ENCODE measurements at places on chromosomes 1 and 21. TPM values are rescaled to one million over a fixed set of nuclear protein-coding genes. Genes with fewer than 3 reads are reported as not detected.

DNA sequence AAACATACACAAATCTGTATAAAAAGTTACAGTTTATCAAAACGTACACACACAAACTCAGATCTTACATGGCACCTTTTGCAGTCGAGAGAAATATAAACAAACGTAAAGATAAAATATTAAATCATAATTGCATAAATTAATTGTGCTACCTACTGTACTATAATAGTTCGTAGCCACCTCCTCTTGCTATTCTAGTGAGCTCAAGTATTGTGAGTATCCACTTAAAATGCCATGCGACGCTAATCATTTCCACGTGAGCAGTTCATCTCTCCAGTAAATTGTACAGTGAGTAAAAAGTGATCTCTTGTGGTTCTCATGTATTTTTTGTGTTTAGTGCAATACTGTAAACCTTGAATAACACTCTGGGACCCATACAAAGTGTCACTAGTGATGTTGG, 6.3 kb downstream of the MIA3 start:
- no peak for DNase-seq

- DNase-seq = no peak
Measured at GRCh38 chr1:192984080-192984479, 75.1 kb downstream of the UCHL5 start.

DNA sequence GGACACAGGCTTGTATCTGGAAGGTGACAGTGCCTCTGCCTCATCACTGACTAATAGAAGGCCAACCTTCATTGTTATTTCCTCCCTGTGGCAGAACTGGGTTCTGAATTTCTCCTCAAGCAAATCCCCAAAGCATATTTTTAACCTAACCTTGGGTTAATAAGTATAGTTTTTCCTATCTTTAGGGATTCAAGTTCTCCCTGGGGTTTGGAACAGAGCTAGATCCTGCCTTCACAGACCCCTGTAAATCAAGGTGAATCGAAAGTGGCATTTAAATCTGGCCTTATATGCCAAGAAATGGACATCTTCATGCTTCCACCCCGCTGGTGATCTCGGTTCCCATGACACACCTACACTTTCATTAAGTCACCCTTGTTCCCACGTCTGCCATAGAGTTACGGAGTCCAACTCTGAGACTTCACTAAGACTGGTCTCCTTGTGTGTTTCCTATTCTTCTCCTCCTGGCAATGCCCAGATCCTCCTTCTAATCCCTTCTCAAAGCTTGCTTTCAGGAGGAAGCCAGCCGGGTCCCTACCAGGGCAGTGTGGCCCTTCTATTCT, 4.3 kb upstream of the CHI3L2 start:
- DNase-seq = no peak

DNA sequence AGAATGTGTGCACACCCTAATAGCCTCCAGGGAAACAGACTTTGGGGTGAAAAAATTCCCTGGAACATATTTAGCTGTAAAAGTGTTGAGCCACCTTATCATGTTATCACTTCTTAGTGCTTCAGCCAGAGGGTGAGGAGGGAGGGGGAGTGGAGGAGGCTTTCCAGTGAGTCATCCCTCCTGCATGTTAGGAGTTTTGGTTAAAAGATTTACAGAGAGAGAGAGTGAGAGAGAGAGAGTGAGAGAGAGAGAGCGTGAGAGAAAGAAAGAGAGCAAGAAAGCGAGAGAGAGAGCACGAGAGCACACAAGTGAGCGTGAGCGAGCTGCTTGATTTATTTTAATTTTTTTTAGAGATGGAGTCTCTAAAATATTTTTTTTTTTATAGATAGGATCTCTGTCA, 13.5 kb upstream of the CACNA1E start:
- peak; percentile 26 for DNase-seq

DNA sequence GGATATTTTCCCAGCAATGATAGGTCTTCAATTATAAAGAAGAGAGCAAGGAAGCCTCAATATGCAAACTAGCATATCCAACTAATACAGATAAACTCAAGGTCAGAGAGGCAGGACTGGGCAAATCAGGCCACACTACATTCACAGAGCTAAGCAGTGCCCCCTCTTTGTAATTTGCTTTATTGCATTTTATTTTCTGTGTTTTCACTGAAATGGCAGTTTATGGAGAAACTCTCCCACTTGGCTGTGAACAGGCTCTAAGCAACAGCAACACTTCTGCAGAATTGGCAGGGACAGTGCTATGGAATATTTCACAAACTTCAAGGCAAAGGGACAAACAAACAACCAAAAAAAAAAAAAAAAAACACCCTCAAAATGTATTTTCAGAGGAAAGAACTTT, 93.4 kb upstream of the SOD1 start:
- DNase-seq = no peak

Gene MARK1
- 16.3 TPM for total RNA-seq
